ENCODE measurements at places on chromosomes 6 and 20.

- DNase-seq = no peak
These were observed 976.9 kb downstream of the KIF16B start for GRCh38 chr20:15596220-15596890.

DNA sequence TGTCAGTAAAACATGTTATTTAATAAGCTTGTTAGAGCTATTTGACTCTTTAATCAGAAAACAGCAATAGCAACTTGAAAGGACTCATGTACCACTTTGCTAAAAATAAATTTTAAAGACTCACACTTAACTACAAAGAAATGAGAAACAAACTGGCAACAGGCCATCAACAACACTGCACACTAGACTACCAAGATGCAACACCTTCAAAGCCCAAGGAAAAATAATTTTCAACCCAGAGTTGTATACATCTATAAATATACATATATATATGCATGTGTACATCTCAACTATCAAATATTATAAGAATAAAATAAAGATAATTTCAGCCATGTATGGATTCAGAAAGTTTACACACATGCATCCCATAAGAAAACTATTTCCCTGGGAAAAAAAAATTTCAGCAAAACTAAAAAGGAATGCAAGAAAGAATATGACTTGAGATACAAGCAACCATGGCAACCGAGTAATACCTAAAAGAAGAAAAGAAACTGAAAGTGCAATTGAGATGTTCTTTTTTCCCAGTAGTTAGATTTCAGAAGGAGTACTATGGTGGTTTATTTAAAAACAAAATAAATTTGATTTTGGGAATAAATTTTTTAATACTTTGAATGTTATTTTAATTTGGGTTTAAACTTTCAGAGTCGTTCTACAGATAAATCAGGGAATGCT is 303.8 kb downstream of the UBE3D start:
- DNase-seq = no peak

DNA sequence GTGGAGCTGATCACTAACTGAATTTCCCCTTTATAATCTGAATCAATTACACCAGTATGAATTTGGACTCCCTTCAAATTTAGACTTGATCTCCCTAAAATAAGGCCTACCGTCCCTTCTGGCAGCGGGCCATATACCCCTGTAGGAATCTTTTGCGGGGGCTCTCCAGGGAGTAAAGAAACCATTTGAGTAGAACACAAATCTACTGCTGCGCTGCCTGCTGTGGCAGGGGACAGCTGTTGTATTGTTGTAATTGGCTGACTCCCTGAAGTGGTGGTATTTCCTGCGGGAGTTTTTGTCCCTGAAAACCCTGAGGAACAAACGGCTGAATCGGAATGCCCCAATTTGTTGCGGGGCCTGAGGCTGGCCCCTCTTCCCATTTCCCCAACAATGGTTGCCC is 16.0 kb upstream of the PTCRA start:
- DNase-seq = no peak

DNA sequence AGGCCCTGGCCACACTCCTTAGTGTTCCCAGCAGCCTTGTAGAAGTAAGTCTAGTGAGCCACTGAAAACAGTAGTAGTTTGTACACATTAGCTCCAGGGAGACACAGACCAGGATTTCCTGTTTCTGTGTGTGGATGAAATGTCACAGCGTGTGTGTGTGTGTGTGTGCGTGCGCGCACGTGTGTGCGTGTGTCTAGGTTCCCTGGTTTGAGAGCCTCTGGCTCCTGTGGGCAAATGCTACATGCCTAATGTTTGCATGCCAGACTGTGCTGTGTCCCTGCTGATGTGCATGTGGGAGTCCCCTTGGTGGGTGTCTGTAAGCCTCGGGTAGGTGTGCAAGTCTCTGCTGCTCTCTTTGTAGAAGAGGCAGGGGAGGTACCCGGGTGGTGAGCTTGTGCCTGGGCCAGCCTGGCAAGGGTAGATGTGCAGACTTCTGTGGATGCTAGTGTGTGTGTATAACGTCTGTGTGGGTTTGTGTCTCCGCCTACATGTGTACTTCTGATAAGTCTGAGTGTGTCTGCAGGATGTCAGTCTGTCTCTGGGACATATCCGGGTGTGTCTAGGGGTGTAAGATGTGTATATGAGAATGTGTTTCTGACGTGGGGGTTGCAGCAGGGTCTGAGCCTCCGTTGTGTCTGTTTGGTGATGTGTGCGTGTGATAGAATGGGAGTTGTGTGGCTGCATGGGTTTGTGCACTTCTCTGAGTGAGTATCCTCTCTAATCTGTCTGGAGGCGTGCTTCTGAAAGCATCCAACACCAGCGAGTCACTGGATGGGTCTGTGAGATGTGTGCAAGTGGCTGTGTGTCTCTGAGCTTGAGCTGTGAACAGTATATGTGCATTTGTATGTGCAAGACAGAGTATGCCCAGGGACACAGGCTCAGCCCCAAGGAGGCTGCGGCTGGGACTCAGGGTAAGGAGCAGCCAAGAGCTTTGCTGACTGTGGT is 19.0 kb upstream of the TLDC2 start:
- peak; percentile 39 for DNase-seq

DNA sequence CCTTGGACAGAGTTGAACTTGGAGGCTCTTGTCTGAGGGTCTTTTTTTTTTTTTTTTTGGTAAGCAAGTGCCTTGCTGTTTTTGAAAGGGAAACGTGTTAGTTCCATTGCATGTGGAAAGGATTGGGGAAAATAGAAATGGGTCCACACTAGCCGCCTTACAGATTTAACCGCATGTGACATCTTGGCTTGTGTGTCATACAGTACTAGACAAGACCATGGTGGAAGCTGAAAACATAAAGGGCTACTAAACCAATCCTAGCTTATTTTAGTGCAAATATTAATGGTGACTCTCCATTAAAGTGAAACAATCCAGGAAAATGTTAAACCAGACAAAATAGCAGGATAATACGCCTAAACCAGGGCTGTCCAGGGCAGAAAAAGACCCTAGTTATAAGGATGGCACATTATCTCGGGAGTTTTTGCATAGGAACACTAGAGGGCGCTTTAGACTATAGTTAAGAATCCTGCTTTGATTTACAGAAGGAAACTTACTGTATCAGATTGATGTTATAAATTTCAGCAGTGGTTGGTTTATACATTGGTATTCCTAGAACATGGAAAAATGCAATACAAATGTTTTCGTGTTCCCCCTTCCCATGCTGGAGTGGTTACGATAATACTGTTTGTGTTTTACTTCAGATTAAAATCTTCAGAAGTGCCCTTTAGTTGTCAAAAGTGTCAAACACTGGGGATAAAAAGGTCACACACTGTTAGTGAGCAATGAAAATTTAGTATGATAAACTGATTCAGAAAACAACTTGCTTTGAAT is 59.8 kb upstream of the DEK start:
- DNase-seq = no peak

GRCh38 chr6:142304241-142304640 is 2.4 kb downstream of the ADGRG6 start:
- no peak for DNase-seq

- no peak for DNase-seq
These were observed 10.1 kb downstream of the RIPOR2 start for GRCh38 chr6:24925661-24926060.

- no peak for DNase-seq
These were observed 20.5 kb upstream of the LTV1 start for GRCh38 chr6:143822584-143823024.

DNA sequence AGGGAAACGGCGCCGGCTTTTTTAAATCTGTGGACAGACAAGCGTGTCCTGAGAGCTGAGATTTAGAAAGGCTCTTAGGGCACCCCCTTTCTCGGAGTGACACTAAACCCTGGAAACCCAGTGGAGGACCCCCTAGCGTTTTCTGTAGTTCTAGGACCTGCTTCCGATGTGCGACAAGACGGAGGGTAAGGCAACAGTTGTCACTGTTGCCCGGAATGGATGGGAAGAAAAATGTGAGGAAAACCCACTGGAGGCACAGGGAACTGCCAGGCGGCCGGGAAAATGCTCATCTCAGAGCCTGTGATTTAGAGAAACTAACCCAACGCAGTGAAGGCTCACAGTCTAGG is 551 bp upstream of the ATP5F1E start:
- DNase-seq = no peak

GRCh38 chr20:9635750-9636149 is 121.4 kb downstream of the LAMP5 start:
- no peak for DNase-seq

GRCh38 chr20:38799203-38799602 is 6.3 kb upstream of the PPP1R16B start:
- no peak for DNase-seq

GRCh38 chr6:106156863-106157262 is 70.7 kb downstream of the PRDM1 start:
- no peak for DNase-seq

GRCh38 chr6:87430499-87430898 is 22.7 kb downstream of the CFAP206 start:
- no peak for DNase-seq

DNA sequence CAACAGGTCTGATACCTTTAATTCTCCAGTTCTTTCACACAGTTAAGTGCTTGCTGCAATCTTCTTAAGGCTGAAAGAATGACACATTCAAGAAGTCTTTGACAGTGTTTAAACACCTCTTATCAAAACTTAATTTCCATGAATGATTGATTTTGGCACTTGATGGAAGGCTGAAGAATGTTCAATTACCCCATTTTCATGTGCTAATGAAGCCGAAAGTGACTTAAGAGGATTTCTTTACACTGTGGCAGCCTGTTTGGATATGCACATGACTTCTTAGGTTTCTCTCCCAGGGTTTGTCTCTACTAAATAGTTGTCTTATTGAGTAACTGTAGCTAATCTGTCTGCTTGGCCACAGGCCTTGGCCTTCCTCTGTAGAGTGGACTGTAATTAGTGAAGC is 81.1 kb upstream of the PRDM1 start:
- no peak for DNase-seq

GRCh38 chr6:44138717-44139350 is 11.5 kb downstream of the TMEM63B start:
- DNase-seq = no peak

DNA sequence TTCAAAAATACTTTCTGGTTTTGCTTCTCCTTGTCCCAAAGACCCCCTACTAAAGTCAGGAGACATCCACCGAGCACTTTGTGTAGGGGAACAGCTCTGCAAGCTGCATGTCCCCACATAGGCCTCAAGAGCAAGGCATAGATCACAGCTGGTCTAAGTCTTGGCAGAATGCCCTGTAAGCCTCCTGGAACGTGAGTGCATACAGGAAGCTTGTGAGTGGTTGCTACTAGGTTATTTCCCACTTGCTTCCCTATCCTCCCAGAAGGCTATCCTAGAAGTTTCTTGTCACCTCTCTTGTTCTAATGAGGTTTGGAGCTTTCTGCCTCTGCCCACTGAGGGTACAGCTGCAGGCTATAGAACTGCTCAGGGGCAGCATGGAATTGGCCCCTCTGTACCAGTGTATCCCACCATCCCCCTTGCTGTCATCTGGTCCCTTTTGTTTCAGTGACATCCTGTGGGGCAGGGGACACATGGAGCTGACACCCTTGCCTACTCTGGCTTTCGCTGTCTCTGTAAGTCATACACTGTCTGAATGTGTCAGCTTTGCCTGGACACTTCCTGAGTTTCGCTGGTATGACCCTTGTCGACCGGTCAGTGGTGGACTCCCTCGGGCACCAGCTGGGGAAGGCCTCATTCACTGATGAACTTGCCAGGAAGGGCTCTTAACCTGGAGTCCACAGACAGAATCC is 35.6 kb upstream of the KCNK16 start:
- DNase-seq = no peak

DNA sequence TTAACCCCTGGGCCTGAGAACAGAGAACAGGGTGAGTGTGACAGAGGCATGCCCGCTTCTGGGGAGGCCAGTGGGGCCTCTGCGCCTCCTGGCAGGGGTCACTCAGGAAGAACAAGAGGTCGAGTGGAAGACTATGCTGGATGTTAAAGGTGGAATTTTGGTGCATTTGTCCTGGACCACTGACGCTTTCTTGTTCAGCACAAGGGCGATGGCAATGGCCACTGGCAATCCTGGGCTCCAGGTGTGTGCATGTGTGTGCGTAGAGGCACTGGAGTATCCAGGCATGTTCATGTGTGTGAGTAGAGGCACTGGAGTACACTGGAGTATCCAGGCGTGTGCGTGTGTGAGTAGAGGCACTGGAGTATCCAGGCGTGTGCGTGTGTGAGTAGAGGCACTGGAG is 23.5 kb upstream of the NPBWR2 start:
- no peak for DNase-seq

GRCh38 chr6:153312634-153313033 is 181.6 kb upstream of the RGS17 start:
- DNase-seq = peak; percentile 24

GRCh38 chr6:166058064-166058739 is 109.4 kb downstream of the TBXT start:
- DNase-seq = no peak

GRCh38 chr6:6469074-6469473 is 119.4 kb upstream of the LY86 start:
- DNase-seq = no peak

- no peak for DNase-seq
These were observed 110.4 kb downstream of the BANF2 start for GRCh38 chr20:17810062-17810631.

DNA sequence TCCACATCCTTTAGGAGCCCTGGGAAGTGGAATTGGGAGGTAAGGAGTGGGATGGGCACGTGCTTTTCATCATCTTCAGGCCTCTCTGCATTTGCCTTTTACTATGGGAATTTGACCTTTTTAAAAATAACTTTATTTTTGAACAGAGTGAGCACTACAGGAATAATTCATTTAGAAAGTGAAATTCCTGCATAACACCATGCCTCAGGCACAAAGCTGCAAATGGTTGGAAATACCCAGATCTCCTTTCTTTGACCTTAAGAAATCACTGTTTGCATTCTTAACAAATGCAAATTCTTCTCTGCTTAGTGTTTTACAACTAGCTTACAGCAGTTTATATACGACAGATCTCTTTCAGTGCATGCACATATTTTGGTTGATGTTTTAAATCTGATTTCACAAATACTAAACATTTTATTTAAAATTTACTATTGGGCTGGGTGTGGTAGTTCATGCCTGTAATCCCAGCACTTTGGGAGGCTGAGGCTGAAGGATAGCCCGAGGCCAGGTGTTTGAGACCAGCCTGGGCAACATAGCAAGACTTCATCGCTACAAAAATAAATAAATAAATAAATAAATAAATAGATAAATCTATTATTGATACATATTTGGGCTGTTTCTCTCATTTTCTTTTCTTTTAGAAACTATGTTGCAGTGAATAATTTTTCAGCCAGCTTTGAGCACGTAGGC is 24.5 kb downstream of the CST8 start:
- no peak for DNase-seq

DNA sequence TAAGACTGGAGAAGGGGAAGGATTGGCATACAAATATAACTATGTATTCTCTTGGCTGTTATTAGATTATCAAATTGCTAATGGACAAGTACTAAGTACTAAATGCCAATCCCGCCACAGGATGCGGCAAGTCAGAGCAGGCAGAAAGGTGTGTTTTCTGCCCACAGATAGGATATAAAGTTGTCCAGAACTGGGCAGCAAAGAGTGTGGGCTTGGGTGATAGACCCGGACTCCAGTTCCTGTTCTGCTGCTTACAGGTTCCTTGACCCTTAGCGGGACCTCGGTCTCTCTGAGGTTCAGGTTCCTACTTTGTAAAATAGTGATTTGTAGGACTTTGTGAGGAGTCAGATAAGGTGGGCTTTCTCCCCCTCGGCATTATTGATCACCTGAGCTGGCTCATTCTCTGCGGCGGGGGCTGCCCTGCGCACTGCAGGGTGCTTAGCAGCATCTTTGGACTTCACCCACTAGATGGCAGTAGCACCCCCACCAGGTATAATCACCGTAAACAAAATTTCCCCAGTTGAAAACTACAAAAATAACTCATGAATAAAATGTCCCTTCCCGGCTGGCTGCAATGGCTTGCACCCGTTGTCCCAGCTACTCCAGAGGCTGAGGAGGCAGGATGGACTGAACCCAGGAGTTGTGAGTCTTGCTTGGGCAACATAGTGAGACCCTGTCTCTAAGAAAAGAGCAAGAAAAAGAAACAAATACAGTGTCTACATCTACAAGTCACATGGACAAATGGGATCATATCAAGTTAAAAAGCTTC is 193.1 kb downstream of the DOK5 start:
- peak; percentile 47 for DNase-seq
